ENCODE measurements at places on chromosomes 6 and 20.

GRCh38 chr6:19880066-19880465 lies 42.9 kb downstream of the ID4 start:
- DNase-seq, result no peak

GRCh38 chr6:147534116-147534860 lies 25.8 kb downstream of the SAMD5 start:
- DNase-seq, result no peak

GRCh38 chr6:107237992-107238660 lies 122.8 kb upstream of the BEND3 start:
- no peak for DNase-seq

- no peak for DNase-seq
Measured at GRCh38 chr6:41167173-41167963, 4.5 kb upstream of the TREM2 start.

GRCh38 chr20:38108438-38108985 lies 56.6 kb downstream of the TGM2 start:
- no peak for DNase-seq

DNA sequence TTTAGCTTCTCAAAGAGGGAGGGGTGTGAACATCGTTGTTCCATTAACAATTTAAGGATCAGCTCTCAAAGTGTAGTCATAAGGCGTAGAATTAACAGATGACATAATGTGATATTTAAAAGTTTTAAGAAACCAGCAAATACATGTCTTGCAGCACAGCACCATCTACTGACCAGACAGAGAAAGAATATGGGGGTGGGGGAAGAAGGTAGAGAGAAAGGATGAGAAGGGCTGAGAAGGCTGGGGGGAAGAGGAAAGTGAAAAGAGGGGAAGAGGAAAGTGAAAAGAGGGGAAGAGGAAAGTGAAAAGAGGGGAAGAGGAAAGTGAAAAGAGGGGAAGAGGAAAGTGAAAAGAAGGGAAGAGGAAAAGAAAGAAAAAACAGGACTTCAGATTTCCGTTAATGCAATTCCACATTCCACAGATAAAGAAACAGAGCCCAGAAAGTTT lies 80.9 kb downstream of the HAO1 start:
- peak; percentile 61 for DNase-seq

DNA sequence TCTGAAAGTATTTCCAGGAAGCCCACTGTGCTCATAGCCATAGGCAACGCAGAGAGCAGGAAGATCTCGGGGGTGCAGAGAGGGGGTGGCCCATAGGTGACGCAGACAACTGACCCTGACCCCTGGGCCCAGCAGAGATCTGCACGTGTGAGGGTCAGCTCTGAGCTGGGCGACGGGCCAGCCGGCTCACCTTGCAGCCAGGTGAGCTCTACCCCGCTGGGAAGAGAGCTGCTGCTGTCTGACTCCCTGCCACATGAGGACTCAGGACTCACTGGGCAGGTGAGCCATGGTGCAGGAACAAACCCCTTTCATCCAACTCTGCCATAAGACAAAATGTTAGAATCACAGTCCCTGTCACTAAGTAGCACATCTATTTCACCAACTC lies 19.6 kb downstream of the ZBTB46 start:
- DNase-seq, result no peak

DNA sequence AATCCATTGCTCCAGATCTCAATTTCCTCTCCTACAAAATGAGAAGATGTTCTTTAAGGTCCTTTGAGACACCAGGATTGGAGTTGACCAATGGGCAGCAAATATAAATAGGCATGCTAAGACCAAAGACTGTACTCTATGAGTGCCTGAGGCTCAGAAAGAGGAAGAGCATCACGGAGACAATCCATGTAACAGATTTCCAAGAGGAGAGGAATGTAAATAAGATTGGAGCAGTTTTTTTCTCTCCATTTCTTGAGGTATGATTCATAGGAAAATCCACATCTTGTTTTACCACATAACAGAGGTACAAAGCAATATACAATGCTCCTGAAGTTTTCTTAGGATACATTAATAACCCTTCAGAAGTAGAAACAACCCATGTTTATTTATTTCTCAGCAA lies 109.8 kb downstream of the UBE3D start:
- no peak for DNase-seq

DNA sequence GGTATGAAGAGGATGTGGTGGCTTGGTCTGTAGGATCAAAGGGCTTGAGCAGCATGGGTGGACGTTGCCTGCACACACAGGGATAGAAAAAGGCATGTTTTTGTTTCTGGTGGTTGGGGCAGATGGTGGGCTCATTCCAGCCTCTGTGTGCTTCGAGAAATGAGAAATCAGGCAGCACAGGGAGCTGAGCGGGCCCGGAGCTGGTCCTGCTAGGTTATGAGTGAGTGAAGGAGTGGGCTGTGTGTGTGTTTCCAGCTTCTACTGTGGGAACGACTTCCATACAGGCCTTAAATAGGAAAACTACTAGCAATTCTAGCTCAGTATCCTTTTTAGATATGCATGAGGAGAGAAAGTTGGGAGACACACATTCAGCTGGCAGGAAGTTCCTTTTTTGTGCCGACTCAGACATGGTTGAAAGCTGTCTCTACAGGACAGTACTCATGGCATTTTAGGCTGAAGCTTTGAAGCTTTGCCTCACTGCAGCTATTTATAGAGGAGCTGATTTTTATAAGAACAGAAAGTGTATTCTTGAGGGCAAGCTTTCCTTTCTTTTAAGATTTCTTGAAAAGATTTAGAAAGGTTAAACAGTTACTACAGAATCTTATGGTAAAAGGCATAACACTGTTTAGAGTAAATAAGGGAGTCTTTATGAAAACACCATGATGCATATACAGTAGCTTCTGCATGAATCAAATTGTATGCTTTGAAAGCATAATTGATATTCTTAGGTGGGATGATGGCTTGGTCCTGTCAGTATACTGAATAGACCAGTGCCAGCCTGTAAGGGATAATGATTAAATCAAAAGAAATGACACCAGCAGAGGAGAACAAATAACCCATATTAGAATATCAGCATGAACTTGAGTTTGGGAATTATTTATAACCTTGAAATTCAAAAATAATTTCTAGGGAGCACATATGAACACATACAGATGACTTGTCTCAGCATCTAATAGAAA lies 104.0 kb upstream of the MAN1A1 start:
- DNase-seq, result no peak

DNA sequence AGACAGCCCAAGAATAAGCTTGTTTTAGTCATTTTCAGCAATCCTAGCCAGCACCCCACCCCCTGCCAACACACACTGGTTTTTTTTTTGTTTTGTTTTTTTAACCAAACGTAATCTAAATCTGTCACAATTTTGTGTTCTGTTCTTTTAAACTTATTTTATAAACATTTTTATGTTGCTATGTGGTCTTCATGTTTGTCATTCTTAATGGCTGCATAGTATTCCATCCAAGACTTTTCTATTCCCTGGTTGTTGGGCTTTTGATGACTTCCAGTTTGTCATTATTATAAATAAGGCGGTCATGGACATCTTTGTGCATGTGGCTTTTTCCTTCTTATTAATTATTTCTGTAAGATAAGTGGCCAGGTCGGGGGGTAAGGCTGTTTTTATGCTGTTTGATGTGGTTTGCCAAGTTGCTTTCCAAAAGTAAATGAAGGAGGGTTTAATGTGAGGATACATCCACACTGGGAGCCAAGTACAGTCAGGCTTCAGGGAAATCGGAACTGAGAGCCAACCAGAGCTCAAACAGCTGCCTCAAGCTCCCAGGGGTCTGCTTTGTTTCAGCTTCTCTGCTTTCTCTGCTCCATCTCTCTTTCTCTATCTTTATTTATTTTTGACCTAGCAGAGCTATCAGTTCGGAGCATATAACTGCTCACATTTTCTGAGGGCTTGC lies 125.8 kb downstream of the VEGFA start:
- no peak for DNase-seq

DNA sequence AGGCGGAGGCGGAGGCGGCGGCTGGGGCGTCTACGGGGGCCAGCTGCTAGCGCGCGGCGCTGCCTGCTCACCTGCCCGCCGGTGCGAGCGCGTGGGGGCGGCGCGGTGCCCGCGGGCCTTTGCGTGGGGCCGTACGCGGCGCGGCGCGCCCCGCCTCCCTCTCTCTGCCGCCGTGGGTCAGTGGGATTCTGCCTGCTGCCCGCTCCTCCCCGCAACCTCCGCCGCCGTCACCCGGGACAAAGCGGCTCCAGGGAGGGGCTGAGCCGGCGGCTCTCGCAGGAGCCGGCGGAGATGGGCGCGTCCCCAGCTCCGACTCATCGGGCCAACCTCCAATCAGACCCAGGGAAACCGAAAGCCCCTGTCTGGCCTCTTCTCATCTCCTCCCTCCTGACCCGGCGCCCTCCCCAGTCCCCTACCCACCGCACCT lies at the start of gene RCAN2:
Gene RCAN2, minus strand, starts transcription at position 249 of the 427 bp plus-strand sequence.
- peak; percentile 69 for DNase-seq

DNA sequence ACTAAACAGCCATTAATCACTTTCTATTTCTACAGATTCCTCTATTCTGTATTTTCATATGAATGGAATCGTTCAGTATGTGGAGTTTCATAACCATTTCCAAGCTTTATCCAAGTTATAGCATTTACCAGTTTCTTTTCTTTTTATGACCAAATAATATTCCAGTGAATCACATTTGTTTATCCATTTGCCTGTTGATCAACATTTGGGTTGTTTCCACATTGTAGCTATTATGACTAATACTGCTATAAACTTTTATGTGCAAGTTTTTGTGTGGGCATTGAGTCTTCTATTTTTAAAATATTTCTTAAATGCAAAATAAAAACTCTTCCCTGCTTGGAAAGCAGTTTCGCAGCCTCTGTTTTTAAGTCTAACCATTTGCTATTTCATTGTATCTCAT lies 336.4 kb upstream of the OPRM1 start:
- no peak for DNase-seq

- no peak for DNase-seq
Measured at GRCh38 chr6:105795913-105796517, 290.1 kb upstream of the PRDM1 start.

GRCh38 chr6:122780114-122780513 lies 598 bp downstream of the FABP7 start:
- DNase-seq, result no peak

- DNase-seq, result no peak
Measured at GRCh38 chr6:82370788-82371187, 7.2 kb downstream of the TPBG start.

- DNase-seq, result no peak
Measured at GRCh38 chr6:39665861-39666260, 59.3 kb downstream of the KIF6 start.

DNA sequence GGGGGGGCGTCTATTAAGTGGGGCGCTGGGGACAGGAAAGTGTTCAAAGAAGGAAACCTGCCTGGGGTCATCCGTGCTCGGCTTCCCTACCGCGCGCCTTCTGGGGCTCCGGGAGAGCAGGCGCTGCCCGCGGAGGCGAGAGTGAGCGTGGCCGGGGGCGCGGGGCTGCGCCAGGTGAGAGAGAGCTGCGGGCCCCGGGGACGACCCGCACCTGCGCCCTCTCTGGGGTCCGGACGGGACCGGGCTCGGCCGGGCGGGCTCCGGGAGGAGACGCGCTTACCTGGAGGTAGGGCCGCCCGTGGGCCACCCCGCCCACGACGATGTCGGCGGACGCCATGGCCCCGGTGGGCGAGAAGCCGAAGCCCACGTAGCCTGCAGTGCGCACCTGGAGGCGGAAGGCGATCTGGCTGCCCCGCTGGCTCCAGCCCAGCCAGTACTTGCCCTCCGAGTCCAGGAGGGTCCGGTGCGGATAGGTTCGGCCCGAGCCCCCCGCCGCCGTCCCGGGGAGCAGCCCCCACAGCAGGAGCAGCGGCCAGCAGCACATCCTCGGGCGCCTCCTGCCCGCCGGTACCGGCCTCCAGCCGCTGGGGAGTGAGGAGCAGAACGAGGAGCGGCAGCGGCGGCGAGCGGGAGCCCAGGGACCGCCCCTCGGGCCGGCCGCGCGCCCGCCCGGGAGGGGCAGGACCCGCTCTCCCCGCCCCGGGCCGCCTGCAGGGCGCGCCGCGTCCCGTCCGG lies at the start of gene MOXD1:
Gene MOXD1, minus strand, starts transcription at position 593 of the 735 bp plus-strand sequence. Its CDS starts 49 bp downstream, at position 544.
- DNase-seq, result no peak

DNA sequence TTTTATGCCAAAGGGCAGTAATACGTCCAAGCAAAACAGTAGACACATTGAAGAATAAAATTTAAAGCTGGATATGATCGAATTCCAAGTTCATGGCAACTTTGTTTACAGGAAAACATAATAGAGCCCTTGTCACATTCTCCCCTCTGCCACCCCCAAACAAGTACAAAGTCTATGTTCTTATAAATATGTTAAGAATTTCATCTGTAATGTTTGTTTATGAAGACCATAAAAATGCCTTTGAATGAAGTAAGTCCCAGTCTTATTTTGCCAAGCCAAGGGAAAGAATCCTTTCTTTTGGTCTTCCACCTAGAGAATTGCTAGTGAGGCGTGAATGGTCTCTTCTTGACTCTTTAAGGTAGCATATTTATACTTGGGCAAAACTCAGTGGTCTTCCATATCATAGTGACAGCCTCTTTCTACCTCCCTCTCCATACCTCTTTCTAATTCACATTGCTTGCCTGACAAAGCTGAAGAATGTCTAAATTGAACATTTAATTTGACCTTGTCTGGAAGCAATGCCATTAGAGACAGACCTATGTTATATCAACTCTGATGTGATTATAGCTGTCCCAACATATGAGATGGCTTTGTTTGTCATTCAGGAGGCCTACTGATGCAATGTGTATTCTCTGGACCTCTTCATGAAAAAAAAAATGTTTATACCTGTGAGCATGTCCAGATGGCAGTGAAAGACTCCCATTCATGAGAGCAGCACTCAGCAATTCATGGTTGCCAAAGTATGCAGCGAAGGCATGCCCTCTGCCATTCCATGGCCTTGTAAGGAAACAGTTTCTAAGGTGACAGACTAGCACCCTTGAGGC lies 70.6 kb upstream of the CCN2 start:
- peak; percentile 37 for DNase-seq

GRCh38 chr20:23149623-23150279 lies 63.6 kb upstream of the CD93 start:
- no peak for DNase-seq

DNA sequence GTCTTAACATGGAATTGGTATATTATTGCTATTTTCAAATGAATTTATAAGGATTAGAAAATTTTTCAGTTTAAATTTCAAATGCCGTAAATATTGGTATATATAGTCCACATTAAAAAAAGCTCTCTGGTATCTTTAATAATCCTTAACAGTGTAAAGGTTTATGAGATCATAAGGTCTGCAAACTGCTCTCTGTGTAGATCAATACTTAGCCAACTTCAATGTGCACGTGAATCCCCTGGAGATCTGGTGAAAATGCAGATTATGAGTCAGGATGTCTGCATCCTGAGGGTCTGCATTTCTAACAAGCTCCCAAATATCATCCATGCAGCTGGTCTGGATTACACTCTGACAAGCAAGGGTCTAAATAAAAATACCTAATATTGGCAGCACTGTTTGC lies 43.5 kb downstream of the LAMA4 start:
- no peak for DNase-seq

- DNase-seq, result no peak
Measured at GRCh38 chr6:37705239-37706051, 7.8 kb upstream of the MDGA1 start.
